Stomach (tissue), 19 donors: ENCODE measurements at places on chromosomes 3 and 15. TPM values are rescaled to one million over a fixed set of nuclear protein-coding genes. Genes with fewer than 3 reads are reported as not detected.

GRCh38 chr3:12799525-12800440 lies 3.3 kb downstream of the CAND2 start:
- no peak for DNase-seq

DNA sequence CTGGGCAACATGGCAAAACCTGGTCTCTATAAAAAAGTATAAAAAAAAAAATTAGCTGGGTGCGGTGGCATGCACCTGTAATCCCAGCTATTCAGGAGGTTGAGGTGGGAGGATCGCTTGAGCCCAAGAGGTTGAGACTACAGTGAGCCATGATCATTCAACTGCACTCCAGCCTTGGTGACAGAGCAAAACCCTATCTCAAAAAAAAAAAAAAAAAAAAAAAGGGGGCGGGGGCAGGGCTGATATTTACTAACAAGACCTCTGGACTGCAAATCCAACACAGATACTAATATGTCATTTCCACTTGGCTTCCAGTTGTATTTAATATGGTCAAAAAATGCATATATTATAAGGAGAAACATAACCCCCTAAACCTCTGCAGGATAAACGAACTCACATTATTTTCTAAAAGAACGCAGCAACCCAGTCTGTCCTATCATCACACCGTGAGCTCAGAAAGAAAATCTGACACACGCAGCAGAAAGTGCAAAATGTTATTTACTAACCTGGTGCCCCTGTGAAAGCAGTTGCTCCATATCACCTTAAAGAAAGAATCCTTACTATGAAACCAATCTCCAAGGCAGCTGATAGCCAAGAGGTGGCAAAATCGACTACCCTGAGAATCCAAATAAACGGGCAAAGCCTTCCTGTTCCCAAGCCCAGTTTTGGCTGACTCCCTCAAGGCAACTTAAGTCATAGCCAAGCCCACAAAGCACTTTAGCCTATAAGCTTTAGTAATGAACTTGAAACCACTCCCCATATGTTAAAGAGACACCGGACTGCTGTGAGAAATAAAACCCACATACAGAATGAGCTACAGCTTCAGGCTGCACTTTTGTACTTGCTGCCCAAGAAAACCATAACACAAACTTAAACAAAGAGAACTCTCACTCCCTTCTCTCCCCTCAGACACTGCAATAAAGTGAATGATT lies 39.3 kb downstream of the PLD1 start:
- peak; percentile 90 for DNase-seq

DNA sequence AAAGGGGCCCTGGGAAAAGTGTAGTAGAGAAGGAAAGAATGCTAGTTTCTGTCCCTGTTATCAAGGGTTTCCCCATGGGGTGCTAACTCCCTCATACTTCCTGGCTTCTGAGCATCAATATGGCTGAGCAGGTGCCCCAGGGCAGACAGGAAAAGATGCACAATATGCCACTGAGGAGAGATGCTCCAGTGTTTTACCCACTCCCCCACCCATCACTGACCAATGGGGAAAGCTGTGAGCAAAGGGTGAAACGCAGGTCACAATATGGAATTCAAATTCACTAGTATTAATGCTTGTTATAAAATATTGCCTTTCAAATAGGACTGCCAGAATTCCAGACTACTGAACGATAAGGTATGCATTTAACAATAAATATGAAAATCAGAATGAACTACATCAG lies 187.5 kb upstream of the CTNNB1 start:
- DNase-seq = no peak

Gene RAD18
- total RNA-seq = 9.0 TPM

DNA sequence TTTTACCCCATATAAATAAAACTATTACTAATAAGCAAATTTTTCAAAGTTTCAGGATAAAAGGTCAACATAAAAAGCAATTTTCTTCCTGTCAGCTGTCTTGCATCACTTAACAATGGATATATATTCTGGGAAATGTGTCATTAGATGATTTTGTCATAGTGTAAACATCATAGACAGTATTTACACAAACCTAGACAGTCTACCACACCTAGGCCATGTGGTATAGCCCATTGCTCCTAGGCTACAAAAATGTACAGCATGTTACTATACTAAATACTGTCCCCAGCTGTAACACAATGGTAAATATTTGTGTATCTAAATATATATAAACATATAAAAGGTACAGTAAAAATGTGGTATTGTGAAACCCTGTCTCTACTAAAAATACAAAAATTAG lies 156.7 kb downstream of the ANO10 start:
- no peak for DNase-seq

- no peak for DNase-seq
Measured at GRCh38 chr15:76809412-76810103, 95.6 kb downstream of the SCAPER start.

- peak; percentile 76 for DNase-seq
Measured at GRCh38 chr3:3998140-3998922, 199.1 kb downstream of the LRRN1 start.

Gene ZNF148
- total RNA-seq = 8.8 TPM

Gene GP5
- total RNA-seq = not detected

Gene C3orf22
- total RNA-seq = not detected

DNA sequence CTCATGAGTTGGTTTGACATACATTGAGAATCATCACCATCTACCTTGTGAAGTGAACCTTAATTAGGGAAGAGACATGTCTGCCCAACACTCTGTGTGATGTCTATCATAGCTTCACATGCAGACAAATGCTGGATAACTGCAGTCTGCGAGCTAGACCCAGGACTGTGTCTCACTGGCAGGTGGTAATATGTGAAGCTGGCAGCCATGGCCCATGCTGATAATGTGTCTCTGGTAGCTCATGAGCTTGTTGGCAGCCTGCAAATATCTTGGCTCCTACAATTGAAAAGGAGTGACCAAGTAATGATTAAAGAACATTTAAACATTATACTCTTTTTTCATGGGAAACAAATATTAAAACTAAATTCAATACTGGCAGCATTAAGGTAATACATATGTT lies 234.8 kb downstream of the CHST2 start:
- DNase-seq = no peak

Gene GP9
- total RNA-seq = not detected

GRCh38 chr3:142007710-142008399 lies 131.4 kb downstream of the ATP1B3 start:
- no peak for DNase-seq
